ENCODE measurements at places on chromosomes 1 and 21.

DNA sequence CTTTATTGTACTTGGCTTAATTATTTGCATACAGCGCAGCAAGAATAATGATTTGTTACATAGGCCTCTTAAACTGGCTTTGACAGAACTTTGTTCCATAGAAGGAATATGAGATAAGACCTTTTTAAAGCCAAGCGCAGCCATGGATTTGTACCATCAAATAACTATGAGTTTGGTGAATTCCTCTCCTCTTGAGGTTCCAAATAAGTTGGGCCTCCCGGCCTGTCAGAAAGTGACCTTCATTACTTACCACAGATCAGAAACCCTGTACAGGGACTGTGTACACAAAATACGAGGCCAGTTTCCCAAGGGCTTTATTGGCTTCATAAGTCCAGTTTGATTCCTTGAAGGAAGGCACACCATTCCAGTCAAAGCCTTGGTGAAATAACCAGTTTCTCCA is 21.8 kb upstream of the HSD3B1 start:
- no peak for DNase-seq

DNA sequence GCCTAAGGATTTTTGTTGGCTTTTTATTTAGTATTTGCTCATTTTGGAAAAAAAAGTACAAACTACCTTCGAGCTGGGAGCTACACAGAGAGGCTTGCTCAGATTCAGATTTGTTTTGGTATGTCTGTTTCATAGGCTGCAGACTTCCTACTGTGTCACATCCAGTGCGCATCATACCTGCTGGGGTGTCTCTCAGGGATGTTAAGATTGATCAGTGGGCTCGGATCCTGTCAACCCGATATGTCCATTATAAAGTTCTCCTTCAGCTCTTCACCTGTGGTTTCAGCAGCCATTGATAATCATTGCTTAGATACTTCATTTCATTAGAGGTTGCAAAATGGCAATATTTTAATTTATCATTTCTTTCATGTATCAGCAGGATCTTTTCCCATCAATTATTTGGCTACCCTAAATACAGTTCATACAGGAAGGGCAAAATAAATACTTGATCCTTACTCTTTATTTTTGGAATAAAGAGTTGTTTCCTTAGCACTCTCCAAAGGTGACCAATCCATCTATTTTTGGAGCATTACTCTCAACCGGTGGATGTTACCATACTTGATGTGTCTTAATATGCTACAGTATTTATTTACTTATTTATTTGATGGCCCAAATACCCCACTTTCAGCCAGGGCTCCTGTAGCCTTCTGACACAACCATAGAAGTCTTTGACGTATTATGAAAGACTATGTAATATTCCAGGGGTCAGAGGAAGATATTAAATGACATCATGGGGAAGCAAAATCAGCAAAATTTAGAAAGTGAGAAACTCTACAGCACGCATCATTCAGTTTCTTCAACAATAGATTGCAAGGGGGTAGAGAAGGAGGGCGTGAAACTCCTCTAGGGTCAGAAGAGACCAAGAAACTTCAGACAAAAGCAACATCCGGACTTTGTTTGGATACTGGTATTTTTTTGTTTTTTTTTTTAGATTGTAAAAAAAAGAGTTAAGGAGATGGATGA is 55.3 kb upstream of the HNRNPU start:
- no peak for DNase-seq

GRCh38 chr1:247212012-247212411 is 40.2 kb upstream of the ZNF124 start:
- DNase-seq = no peak

DNA sequence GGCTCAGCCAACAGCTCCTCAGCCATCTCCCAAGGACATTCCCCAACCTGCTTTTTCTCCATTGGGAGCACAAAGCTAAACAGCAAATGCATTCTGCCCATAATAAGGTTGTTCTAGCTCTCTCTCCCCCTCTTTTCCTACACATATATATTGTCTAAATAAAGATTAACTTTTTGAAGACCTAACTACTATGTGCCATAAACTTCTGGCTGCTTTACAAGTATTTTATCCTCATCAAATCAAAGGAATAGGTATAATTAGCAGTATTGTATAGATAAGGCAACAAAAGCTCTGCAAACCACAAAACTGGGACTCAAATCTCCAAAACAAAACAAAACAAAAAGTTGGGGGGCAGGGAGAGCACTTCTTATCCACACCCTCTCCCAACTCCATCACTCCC is 43.4 kb downstream of the TGFBR3 start:
- DNase-seq = no peak

DNA sequence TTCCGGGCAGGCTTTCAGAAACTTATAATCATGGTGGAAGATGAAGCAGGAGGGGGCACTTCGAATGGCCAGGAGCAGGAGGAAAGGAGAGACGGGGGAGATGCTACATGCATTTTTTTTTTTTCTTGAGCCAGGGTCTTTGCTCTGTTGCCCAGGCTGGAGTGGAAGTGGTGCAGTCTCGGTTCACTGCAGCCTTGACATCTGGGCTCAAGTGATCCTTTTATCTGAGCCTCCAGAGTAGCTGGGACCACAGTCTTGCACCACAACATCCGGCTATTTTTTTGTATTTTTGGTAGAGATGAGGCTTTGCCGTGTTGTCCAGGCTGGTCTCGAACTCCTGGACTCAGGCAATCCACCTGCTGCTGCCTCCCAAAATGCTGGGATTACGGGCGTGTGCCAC is 61.6 kb downstream of the SELENOF start:
- no peak for DNase-seq

GRCh38 chr1:208118841-208119606 is 125.2 kb downstream of the PLXNA2 start:
- DNase-seq = no peak

DNA sequence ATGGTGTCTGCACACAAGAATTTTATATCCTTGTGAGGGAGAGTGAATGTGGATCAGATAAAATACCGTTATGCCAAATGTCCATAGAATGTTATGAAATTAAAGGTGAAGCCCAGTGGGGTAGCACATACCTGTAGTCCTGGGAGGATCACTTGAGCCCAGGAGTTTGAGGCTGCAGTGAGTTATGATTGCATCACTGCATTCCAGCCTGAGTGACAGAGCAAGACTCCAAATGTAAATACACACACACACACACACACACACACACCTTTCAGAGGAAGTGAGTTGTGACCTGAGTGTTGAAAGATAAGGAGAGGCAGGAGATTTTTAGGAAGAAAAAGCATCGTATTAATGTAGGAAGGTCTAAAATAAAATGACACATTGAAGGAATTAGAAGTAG is 28.1 kb upstream of the ZYG11A start:
- DNase-seq = no peak

- no peak for DNase-seq
These were observed 75.6 kb downstream of the TBX15 start for GRCh38 chr1:118912574-118912973.

- no peak for DNase-seq
These were observed 41.4 kb downstream of the RABGAP1L start for GRCh38 chr1:174200746-174201145.

- no peak for DNase-seq
These were observed 67.5 kb downstream of the SDC3 start for GRCh38 chr1:30840904-30841598.

- DNase-seq = no peak
These were observed 11.8 kb downstream of the TMEM240 start for GRCh38 chr1:1528301-1529267.

GRCh38 chr1:49622877-49623276 is 400.9 kb downstream of the AGBL4 start:
- no peak for DNase-seq

- DNase-seq = no peak
These were observed 79.3 kb upstream of the B3GALT2 start for GRCh38 chr1:193265716-193266115.

DNA sequence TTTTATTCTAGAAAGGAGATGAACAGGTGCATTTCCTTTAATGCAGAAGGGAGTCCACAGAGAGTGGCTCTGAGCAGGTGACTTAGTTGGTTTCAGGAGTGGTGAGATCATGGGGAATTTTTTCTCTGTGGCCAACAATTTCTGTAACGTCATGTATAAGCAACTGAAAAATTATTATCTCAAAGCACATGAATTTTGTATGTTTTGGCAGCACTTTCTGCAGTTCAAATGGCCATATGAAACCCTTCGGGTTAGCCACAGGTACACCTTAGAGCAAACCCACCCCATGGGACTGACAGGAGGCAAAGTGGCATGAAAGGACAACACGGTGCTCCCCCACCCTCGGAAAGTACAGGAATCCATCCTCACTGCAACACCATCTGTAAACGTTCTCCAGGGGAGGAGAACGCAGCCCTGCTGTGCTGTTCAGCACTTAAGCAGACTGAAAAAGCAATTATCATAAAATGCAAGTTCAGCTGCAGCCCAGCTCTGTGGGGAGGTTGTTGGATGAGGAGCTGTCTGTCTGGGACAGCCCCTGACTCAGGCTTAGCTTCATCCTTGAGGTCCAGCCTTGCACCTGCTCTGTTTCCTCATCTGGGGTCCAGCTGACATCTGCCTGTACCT is 55.8 kb upstream of the CLDN14 start:
- no peak for DNase-seq

GRCh38 chr1:17122521-17123164 is 3.4 kb upstream of the PADI2 start:
- DNase-seq = no peak

DNA sequence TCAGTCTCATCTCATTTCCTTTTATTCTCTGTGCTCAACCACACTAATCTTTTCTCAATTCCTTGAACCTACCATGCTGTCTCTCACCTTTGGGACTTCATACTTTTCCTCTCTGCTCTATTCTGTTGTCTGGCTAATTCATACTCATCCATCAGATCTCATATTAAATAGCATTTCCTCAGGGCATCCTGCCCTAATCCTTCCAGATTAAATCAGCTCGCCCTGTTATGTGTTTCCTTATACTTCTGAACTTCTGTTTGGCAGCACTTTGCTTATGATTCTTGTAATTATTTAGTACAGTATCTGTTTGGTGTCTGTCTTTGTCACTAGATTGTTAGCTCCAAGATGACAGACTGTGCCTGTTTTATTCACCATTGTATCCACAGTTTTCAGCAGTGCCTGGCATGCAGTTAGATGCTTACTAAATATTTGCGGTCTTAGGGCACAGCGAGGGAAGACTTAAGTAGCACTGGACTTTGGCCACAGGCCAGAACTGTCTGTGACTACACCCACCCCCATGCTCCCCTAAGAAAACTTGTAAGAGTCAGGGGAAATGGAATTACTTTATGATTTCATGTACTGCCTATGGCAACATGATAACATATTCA is 9.9 kb upstream of the CAP1 start:
- no peak for DNase-seq

DNA sequence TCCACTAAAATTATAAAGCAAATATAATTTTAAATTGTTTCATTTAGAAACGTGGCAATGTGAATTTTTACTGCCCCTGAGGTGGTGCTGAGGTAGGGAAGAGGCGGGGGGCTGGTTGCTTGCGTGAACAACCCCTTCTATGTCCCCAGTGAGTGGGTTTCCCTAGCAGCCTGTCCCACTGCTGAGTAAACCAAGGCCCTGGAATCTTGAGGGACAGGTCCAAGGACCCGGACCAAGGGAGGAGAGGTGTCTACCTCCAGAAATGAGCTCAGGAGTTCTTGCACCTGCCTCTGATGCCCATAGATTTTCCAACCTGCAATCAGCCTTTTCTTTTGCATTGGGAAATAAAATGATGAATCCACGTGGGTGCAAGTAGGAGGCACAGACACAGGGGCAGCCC is 649 bp upstream of the LDLRAD1 start:
- DNase-seq = no peak

DNA sequence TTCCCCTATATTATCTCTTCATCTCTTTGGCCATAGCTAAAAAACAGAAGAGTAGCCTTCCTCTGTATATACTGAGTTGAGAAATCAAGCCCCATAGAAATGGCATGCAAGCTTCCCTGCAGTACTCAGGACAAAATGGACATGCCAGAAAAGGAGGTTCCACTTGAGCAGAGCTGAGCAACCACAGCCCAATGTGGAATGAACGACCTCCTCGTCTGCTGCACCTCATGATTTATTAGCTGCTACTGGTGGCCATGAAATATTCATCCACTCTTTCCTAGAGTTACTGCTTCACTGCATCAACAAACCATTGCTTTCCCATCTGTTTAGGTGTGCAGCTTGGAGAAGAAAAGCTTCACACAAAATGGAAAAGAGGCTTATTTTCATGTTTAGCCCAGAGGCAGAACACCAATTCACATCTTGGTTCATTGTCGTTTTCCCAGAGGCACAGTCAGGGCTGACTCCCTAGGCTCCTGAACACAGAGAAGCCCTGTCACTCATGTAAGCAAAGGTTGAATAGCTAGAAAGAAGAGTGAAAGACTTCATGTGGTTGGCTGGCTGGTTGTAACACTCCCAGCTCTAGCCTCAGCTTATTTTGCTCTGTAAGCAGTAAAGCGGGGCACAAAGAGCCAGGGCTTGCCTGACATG is 148.0 kb downstream of the TSEN15 start:
- no peak for DNase-seq

- no peak for DNase-seq
These were observed 4.7 kb downstream of the SNAPIN start for GRCh38 chr1:153663211-153663610.

DNA sequence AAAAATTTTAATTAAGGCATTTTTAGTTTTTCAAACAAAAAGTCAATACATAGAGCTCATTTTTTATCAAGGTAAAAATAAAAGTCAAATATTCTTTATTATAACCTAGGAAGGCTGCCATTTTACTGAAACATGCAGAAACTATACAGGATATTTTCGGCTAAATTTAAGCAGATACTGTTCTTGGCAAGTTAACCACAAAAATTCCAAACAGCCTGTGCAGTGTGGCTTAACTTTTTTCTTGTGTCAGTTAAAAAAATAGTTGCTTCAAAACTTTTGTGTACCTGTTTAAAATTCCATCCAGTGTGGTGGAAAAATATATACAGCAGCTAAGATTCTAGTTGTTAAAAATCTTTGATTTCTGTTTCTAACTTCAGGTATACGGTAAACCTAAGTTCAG is 135.0 kb downstream of the ATP5PO start:
- DNase-seq = no peak

- no peak for DNase-seq
These were observed 15.3 kb upstream of the ZNF678 start for GRCh38 chr1:227548119-227548397.

- no peak for DNase-seq
These were observed 4.5 kb upstream of the ANKRD13C start for GRCh38 chr1:70358921-70359564.

DNA sequence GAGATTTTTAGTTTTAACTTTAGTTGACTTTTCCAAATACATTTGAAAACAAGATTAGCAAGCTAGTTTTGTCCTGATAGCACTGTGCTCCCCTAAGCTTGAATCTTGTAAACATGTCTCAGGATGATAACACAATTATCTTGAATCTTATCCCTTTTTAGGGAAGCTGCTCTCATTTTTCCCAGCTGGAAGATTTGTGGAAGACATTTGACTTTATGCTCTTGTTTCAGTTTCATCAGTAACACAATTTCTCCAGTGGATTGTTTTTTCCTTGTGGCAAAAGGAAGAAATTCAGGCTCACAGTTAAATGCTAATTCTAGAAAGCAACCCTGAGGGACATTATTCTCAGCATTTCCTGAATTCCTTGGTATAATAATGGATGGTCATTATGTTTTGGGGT is 88.8 kb downstream of the CDC7 start:
- no peak for DNase-seq

- no peak for DNase-seq
These were observed 22.0 kb downstream of the SLC44A5 start for GRCh38 chr1:75588779-75589475.

GRCh38 chr1:96992871-96993270 is 271.3 kb downstream of the PTBP2 start:
- DNase-seq = no peak

Data from NCI-H446 (cell line).